Central memory CD4-positive, alpha-beta T cell (primary cell): ENCODE measurements at places on chromosomes 2 and 18.

DNA sequence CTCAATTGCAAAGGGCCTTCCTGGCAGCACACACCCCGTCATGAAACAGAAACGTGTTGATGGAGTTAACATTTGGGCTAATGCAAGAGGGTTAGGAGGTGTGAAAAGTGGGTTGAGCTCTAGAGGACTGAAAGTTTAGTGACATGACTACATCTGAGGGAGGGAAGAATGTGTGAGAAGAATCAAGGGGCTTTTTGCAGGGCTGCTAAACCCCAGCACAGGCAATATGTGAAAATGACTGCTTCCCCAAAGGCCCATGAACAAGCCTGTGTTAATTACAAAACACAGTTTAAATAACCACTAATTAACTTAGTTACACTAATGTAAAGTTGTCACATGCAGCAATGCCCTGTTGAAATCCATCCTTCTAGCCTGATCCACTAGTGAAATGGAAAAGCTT, 63.4 kb upstream of the PEX13 start:
- DNase-seq, result no peak

GRCh38 chr2:145771525-145771924, 1251.6 kb upstream of the ZEB2 start:
- DNase-seq, result no peak

GRCh38 chr2:20173496-20174402, 51.2 kb downstream of the SDC1 start:
- no peak for DNase-seq

DNA sequence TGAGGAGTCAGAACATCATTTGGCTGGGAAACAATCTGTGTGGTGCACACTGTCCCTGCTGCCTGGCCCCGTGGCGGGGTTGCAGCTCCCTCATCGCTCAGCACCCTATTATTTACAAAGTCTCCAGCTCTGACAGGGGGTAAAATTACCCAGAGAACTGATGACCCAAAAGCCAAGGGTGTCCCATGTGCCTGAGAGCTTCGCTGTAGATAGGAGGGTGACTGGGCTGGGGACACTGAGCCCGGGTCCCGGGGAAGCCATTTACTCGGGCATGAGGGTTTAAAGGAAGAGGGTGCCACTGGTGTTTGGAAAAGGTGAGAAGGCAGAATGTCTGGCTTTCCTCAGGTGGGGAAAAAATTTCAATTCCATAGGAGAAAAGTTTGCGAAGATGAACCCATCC, 48.2 kb upstream of the EML6 start:
- DNase-seq, result no peak

DNA sequence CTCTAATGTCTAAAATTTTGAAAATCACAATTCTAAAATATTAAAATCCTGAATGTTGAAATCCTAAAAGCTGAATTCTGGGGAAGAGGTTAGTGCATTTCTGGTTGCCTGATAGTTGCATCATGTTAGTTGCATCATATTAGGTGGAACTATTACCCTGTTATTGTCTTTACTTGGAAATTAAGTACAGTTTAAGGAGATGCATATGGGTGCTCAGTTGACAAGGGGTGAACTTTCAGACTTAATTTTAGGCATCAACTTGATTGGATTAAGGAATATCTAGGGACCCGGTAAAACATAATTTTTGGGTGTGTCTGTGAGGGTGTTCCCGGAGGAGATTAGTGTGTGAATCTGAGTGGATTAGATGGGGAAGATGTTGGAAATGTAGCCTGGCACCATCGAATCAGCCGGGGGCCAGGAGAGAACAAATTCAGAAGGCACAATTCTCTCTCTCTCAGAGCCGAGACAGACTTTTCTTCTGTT, 409.8 kb downstream of the PLCL1 start:
- DNase-seq, result no peak

GRCh38 chr2:226550801-226551200, 248.8 kb downstream of the IRS1 start:
- no peak for DNase-seq

DNA sequence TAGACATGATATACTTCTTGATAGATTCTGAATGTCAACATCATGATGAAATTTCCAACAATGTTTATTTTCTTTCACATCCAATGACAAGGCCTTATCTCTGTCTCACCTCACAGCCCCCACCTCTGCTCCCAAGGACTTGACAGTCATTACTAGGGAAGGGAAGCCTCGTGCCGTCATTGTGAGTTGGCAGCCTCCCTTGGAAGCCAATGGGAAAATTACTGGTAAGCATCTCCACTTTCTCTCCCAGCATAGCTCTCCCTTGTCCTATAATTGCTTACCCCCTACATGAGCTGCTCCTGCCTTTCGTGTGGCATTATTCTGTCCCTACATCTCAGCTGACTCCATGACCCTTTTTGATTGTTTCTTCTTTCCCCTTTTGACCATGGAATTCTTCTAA, 821.8 kb downstream of the MBD2 start:
- DNase-seq, result no peak

GRCh38 chr2:178513876-178514275, 33.6 kb downstream of the PLEKHA3 start:
- no peak for DNase-seq

- peak; percentile 40 for DNase-seq
Observed at GRCh38 chr2:96891591-96892333, 21.9 kb upstream of the SEMA4C start.

DNA sequence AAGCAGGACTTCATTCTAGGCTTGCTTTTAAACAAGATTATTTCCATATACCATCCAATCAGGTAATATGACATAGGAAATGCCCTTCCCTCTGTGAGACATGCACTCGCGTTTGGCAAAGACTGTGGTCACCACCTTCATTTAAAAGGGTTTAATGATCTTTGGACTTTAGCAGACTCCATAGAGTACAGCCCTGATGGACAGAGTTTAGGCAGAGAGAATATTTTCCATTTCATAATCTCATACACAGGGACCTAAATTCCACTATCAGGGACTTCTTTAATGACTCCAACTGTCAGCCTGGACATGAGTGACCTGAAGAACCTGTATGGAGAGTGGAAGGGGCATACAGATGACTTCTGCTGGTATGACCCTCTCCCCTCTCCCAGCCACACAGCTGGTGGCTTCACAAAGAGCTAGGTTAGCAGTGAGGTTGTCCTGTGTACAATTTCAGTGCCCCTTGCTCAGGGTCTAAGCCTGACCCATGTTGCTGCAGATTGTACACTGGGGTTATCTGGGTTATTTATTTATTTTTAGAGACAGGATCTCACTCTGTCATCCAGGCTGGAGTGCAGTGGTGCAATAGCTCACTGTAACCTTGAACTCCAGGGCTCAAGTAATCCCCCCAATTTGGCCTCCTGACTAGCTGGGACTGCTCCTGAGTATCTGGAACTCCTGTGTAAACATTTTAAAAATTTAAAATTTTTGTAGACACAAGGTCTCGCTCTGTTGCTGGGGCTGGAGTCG, 59.2 kb downstream of the PTPRM start:
- no peak for DNase-seq

GRCh38 chr2:201781557-201782051, 871 bp upstream of the ALS2 start:
- peak; percentile 2 for DNase-seq

DNA sequence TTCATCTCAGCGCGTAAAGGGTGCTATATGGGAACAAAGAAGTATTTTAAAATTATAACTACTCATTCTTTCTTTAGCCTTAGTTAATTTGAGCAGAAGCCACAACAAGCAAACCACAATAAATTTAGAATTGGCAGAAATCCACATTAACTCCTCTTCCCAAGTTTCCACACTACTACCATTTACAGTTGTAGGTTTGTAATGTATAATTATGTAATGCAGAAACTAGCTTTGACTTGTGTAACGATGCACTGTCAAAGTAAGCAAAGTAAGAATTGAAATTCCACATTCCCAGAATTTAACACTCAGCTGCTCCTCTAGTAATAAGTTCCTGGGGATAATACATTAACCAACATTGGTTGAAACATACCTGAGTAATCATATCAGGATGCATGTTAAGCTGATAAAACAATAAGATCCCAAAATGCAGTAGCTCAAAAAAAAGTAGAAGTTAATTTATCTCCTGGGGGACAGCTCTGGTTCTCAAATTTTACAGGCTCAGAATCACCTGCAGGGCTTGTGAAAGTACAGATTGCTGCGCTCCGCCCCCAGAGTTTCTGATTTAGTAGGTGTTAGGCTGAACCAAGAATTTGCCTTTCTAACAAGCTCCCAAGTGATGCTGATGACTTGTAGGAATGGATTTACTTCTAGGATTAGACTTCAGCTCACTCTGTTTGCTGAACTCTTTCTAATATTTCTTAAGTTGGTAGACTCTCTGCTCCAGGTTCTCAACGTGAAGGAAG, 9.9 kb downstream of the GRP start:
- DNase-seq, result no peak

DNA sequence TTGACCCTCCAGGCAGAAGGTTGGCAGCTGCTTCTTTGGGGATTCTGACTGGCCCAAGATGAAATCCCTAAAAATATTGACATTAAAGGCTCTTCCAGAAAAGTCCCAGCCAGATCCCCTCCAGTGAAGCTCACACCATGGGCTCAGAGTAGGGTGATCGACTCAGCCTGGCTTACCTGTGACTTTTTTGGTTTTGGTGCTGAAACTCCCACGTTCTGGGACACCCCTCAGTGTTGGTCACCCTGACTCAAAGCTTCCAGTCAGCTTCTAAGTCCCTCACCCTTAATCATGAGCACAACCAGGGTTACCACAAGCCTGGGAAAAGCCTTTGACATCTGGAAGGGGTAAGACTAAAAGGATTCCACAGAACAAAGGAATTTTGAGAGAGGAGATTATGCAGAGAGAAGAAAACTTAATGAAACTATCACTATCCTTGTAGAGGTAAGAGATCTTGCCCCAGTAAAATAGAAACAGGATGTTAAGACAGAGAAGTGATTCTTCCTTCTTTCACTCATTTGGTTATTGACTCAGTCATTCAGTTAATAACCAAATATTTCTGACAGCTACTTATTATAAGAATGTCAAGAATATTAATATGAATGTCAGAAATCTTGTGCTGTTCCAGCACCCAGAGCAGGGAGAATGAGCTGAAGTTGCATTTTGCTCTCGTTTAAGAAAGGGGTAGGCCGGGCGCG, 66.8 kb upstream of the SEC11C start:
- DNase-seq, result no peak

GRCh38 chr2:168461178-168461941, 5.3 kb downstream of the CERS6 start:
- DNase-seq, result no peak

DNA sequence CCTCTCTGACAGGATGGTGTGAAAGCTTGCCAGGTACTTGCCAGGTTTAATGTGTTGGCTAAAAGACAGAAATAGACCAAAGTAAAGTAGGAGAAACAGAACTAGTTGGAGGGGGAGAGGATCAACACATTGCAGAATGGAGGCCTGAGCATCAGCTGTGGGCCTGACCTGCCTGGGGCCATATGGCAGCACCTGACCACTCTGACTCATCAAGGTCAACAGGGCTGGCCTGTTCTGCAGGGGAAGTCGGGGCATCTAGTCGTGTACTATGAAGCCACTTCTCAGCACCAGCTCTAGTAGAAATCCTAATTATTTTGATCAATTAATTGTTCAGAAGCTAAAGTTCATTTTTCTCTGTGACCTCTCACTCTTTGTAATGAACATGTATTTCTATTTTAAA, 35.8 kb upstream of the NOSTRIN start:
- DNase-seq, result no peak

DNA sequence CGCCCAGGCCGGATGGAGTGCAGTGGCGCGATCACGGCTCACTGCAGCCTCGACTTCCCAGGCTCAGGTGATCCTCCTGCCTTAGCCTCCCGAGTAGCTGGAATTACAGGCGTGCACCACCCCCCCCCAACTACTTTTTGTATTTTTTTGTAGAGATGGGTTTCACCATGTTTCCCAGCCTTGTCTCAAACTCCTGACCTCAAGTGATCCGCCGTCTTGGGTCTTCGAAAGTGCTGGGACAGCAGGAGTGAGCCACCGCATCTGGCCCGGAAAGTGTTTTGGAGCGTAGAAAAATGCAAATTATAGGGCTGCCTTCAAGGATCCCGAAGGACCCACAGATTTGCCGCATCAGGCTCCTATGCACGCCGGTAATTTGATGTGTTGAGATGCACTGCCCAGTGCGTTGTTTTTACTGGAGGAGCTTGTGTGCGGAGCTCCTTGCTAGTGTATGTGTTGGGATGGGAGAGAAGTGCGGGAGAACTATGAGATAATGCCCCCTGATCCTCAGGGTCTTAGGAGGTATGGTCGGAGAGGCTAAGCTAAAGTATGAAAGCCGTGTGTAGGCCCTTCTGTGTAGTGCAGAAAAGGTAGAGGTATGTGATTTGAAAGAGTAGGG, 1.2 kb upstream of the CLASP1 start:
- DNase-seq, result no peak

DNA sequence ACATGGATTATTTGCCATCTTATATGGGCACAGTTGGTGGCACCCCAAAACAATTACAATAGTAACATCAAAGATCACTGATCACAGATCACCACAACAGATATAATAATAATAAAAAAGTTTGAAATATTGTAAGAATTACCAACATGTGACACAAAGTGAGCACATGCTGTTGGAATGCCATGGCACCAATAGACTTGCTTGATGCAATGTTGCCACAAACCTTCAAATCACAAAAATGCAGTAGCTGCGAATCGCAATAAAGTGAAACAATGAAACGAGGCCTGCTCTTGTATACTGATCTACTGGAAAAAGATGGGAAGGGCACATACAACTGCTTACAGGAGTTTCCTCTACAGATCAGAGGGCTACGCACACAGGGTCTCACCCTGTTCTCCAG, 32.2 kb upstream of the AMMECR1L start:
- no peak for DNase-seq

GRCh38 chr2:15189216-15189615, 371.9 kb downstream of the NBAS start:
- DNase-seq, result no peak

- DNase-seq, result no peak
Observed at GRCh38 chr18:36872329-36872728, 43.4 kb downstream of the KIAA1328 start.

GRCh38 chr18:73840319-73840945, 307.2 kb downstream of the FBXO15 start:
- no peak for DNase-seq

DNA sequence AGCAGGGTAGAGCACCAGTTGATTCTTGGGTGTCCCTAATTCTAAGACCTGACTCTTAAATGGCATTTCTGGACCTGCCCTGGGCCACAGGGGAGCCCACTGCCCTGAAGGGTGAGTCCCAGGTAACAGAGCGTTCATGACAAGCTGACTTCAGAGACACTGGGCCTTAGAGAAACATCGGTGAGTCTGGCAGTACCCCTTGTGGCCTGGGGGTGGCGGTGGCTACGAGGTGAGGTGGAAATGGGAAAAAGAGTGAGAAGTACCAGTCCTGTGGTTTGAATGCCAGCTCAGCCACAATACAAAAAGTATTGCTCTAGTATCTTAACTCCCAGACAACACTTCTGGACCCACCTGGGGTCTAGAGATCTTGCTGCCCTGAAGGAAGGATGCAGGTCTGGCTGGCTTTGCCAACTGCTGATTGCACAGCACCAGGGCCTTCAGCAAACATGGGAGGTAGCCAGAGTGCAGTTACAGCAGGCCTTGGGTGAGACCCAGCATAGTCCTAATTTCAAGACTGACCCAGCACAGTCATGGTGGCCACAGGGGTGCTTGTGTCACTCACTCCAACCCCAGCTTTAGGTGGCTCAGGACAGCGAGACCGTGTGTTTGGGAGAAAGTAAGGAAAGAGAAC, 44.5 kb downstream of the USP34 start:
- DNase-seq, result peak; percentile 61
